ENCODE measurements at places on chromosomes 6 and 20.

DNA sequence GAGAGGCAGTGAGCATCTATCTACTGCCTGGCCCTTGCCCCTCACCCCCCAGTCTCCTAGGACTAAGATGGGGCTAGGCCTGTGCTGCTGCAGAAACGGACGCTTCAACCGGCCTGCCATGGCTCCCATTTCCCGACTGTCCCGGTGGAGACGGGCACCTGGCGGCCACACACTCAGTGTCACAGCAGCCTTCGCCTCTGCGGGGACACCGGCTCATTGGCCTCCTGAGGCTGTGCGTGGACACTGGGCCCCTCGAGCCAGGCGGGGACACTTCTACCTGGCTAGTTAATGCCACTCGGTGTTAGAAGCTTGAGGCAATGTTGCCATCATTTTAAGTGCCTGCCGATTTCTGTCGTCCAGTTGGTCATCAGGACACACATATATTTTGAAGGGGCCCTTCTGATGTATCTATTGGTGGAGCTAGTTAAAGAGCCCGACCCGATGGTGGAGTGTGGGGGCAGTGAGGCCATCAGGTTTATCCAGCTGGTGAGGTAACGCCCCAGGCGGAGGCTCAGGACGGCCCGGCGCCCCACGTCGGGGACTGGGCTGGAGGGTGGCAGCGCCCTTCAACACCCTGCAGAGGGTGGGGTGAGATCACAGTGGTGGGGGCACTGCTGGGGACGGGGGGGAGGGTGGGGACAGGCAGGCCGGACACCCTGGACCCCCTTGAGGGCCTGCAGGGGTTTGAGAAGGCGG, 58.9 kb upstream of the GATA5 start:
- no peak for DNase-seq

DNA sequence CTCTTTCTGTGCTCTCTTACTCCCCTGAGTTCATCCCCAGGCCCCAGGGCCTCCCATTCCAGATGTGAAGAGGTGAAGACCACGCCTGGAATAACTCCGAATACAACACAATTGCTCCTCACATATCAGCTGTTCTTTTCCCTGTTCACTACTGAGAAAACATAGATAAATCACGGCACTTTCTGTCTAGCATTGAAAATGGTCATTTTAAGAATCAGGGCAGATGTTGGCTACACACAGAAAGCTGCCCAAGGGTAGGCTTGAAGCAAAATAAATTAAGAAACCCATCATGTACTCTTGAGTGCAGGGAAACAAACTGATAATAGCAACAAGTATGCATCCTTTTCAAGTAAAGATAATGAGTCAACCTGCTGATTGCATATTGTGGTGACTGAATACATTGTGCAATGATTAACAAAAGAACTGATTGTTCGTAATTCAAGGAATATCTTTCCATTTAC, 382.5 kb downstream of the PRKN start:
- no peak for DNase-seq

- DNase-seq, result no peak
Measured at GRCh38 chr6:28974505-28974904, 30.6 kb downstream of the ZNF311 start.

DNA sequence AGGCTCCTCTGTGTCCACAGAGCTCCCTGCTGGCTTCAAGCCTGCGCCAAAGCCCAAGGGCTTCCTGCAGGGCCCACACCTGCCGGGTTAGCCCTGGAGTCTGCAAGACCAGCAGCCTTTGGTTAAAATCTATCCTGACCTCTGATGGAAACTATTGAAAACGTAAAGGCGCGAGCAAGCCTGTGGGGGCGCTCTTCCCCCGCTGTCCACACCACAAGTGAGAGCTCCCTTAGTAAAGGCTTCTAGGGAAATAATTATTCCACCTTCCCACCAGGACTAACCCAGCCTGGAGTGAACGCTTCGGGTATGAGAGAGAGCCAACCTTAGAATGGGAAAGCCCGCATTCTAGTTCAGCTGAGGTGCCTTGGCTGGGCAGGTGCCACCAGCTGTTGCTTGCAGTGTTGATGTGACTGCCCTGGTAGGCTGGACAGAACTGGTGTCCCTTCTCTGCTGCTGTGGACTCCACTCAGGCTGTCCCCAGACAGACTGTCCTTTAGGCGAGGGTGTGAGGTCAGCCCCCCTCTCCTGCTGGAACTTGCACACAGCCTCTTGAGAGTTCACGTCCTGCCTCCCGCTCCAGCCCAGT, 68.7 kb downstream of the SYTL3 start:
- no peak for DNase-seq

DNA sequence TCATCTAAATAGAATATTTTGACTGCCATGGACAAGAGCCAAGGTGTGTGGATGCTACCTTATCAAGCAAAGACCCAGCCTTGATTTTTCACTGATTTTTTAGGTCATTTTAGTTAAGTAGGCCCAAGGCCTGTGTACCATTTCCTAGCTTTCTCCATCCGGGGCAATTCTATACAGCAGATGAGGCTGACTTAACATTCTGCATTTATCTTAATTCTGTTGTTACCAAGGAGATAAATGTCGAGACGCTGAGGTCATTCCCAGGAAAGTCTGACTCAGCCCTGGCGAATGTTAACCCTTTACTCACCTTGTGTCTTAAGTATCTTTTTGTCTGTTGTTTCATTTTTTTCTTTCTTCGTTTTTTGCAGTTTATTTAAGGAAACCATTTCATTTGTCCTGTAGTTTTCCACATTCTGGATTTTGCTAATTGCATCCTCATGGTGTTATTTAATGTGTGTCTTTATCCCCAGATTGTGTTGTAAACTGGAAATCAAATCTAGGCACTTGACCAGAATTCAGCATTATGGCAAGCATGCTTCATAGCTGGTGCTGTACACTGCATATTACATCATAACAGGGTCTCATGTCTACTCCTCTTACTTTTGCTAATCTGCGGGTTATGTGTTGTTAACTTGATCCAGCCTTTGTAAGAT, 277.0 kb downstream of the CDKAL1 start:
- DNase-seq, result peak; percentile 30
